Forelimb muscle (tissue), 1 donor: ENCODE measurements at places on chromosomes 3 and 15.

GRCh38 chr15:95948411-95948810 is 382.1 kb upstream of the NR2F2 start:
- no peak for DNase-seq

- peak; percentile 6 for DNase-seq
Measured at GRCh38 chr15:64542091-64542490, 81.7 kb downstream of the ZNF609 start.

- no peak for DNase-seq
Measured at GRCh38 chr3:149542375-149543312, 68.1 kb downstream of the TM4SF4 start.

DNA sequence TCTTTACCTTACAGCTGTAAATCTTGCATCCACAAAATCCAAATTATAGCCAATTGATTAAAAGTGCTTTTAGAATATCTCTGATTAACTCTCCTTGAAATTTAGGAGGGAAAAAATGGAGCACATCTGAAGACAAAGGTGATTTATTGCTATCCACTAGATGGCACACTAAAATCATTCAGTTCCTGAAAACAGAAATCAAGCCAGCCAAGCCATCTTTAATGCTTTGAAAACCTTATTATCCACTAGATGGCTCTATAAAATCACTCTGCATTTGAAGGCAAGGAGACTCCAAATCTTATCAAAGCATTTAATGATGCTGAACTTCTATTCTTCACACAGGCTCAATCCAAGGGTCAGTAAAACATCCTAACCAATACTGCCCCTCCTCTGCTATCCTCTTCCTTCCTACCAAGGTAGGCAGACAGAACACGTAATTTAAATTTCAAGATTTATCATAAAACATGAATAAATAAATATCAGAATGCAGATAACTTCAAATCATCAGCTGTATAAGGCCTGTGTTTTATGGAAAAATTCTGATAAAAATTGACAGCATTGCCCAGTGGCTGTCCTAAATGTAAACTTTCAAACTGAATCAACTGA is 48.4 kb downstream of the GOLIM4 start:
- peak; percentile 71 for DNase-seq

DNA sequence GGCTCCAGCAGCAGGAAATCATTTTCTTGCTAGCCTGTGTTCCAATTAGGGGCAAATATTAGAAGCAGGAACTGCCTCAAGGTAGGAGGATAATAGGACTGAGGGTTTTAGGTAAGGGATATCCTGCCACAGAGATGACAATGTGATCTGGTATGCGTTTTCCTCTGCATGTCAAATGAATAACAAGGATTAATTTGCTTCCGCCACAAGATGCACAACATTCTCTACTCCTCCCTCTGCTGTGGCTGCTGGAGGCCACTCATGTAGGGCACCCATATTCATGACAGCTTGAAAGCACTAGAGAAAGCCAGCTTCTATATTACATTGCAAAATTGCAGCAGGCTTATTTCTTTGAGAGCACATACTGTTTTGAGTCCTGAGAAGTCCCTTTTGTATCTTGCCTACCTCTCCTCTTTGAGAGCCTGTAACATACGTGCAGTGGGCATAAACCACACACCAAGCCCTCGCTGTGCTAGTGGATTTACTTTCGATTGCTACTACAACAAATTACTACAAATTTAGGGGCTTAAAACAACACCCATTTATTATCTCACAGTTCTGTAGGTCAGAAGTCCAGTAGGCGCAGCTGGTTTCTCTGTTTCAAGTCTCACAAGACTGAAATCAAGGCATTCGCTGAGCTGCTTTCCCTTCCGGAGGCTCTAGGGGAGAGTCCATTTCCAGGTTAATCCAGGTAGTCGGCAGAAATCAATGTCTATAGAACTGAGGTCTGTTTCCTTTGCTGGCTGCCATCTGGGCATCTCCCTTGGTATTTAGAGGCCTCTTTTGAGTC is 5.9 kb upstream of the CD47 start:
- no peak for DNase-seq

DNA sequence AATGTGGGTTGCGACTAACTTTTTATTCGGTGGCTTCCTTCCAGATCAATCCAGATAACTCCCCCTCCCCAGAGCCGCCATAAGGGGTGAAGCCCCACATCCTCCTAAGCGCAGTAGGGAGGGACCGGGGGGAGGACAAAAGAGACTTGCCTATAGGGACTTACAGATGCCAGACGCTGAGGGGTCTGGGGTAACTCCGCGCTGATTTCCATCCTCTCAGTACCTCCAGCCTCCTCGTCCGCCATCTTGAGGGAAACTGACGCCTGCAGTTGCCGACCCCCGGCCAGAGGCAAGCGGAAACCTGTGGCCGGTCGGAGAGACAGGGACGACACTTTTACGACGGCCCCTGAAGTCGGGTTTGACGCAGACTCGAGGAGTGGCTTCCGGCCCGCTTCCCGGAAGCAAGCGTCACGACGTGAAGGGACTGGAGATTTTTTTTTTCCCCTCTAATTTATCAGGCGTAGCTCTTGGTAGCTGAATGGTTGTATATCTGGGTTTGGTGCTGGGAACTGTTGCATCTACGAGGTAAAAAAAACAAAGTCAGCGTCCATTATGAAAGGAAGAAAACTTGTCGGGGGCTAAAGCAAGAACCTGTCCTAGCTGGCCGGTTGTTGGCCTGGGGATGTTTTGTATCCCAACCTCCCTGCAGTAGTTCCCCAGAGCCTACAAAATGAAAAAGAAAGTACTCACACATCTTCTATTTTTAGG is at the start of gene UBR1:
TSS of gene UBR1 (minus strand) at position 261 of the 708 bp plus-strand sequence. CDS start at position 245, 16 bp downstream.
- peak; percentile 93 for DNase-seq

- DNase-seq: no peak
Measured at GRCh38 chr15:101062471-101063171, 143.5 kb downstream of the LRRK1 start.

DNA sequence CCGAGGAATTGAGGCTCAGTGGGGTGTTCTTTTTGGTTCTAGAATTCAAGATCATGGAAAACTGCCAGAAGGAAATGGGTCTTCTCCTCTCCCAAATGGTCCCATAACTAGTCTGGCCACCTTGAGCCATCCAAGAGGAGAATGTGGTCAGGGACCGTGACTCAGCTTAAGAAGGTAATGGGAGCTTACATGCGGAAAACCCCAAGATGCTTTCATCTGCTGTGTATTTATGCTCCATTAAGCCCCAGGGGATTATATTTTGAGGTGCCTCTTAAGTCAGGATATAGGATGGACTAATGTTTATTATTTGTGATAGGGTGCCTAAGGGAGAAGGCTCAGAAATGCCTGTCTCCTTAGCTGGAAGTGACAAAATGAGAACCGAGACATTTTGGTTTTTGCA is 39.2 kb upstream of the DLG1 start:
- DNase-seq: no peak

GRCh38 chr3:188170461-188171459 is 16.8 kb downstream of the LPP start:
- no peak for DNase-seq

GRCh38 chr3:101833446-101833974 is 15.8 kb upstream of the NFKBIZ start:
- DNase-seq: no peak

- no peak for DNase-seq
Measured at GRCh38 chr3:31075876-31076275, 181.4 kb upstream of the GADL1 start.

DNA sequence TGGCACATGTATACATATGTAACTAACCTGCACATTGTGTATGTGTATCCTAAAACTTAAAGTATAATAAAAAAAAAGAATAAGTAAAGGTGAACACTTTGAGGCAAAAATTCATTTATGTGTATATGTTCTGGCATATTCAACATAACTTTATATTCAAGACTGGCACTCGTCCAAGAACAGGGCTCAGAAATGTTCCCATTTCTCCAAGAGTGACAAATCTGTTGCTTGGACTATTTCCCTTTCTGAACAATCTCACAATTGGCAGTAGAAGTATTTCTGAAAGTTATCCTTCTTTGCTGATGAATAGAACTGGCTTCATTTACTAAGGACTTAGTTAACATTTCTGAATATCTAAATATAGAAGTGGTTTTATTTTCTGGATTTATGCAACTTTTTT is 212.8 kb downstream of the ADAMTSL3 start:
- DNase-seq: no peak

DNA sequence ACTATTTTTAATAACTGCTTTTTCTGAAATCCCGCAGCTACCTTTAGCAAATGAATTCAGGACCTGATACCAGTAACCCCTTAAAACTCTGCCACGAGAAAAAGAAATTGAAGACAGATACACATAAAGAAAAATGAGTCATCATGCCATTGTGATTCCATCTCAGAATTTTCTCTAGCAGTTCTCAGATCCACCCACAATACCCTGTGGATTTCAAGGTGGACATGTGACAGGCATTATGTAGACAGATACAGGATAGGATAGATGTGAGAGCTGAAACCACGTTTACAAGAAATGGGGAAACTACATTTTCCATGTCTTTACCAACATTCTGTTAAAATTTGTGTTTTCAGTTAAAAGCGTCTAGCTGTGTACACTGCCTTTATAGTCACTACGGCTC is 291.9 kb upstream of the NR2F2 start:
- no peak for DNase-seq

- DNase-seq: no peak
Measured at GRCh38 chr15:90184786-90185704, 16.1 kb upstream of the SEMA4B start.

DNA sequence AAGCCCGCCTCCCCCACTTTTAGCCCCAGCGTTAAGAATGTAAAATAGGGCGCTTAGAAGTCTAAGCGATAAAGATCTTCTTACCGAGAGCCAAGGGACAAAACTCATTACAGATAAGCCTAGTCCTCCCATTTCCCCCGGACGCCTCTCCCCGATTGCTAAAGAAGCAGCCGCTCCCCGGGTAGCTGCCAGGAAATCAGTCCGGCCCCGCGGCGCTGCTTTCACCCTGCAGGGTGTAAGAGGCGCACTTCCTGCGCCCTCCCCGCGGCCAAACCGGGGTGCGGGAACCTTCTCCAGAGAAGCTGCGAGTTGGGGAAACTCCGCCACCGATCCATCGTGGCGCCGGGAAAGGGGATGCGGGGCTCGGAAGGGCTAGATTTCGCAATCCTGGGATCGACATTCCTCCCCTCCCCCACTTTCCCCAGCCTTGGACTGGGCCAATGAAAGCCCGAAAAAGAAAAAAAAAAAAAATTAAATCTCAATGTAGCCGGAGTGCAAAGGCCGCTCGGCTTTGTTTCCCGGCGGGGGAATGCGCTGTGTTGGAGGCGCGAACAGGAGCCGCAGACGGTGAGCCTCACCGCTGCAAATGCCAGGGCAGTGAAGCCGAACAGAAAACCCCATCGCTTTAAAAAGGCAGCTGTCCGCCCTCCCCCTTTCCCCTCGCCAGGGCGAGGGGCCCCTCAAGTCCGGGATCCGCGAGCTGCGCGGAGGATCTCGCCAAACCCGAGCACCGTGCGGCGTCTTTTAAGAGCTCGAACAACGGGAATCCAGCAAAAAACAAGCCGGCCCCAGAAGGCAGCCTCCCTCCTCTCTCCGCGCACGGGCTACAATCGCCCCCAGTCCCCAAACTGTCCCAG is 626 bp upstream of the PTPRG start:
- DNase-seq: peak; percentile 58

- DNase-seq: peak; percentile 48
Measured at GRCh38 chr15:83665480-83665879, 11.6 kb downstream of the ADAMTSL3 start.

DNA sequence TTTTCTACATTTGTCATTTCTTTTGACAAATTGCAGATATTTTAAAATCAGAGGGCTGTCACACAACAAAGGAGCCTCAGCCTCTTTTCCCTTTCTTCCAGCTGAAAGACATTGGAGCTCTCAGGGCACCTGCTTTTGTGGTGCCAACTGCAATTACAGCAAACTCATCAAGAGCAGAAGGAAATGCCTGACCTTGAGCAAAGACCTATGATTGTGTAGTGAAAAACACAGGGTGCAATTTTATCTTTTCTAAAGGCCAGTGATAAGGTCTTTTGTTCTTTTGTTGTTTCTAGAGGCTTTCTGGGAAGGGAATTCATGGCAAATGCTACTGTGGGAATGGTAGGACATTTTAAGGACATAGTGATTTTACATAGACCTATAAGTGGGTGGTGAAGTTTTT is 214.3 kb downstream of the OXSM start:
- no peak for DNase-seq

DNA sequence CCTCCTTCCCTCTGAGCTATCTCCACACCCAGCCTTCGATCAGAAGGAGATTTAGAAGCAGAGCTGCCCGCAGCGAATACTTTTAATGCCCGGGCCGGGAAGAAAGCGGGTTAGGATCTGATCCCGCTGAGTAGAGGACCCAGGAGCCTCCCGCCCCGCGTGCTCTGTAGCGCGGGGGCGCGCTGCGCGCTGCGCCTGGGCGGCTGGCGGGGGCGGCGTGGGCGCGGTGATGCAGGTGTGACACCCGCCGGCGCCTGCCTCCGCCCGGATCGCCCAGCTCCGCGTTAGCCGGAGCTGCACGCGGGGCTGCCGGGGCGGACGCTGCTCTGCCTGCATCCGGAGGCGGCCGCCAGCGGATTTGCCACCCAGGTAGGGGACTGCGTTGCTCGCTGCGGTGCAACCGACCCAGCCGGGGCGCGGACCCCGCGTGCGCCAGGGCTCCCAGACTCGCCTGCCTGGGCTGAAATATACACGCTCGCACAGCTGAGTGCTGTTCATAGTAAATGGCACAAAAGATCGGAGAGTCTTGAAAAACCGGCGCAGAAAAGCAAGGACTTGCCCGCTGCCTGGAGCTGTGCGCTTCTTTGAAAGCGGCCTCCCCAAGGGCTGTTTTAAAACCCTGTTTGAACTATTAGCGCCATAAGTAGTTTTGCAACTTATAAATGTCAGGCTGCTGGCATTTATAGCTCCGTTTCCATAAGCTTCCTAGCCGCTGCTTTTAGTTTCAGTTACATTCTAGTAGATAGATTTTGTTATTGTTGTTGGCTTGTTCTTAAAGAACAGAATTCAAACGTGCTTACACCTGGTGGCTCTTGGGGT is at the start of gene SV2B:
TSS of gene SV2B (plus strand) at position 263 of the 819 bp plus-strand sequence. CDS start 126,007 bp downstream, outside the sequence.
- DNase-seq: no peak

- DNase-seq: no peak
Measured at GRCh38 chr3:106089806-106090205, 221.0 kb upstream of the CBLB start.

DNA sequence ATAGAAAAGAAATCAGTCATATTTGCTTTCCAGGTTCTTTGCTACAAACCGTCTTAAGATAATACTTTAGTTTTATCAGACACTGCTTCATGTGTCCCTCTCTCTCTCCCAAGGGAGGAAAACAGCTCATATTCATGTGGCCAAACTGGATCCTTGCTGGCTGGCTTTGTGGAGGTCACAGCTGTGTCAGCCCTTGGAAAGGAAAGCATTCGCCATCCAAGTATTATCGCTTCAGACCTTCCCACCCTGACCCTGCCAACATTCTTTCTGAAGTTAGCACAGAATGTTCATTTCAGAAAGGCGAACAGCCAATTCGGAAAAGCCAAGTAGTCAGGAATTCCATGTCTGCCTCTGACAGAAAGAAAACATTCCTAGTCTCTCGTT is 213.6 kb downstream of the FEZF2 start:
- peak; percentile 13 for DNase-seq

GRCh38 chr15:72847033-72847432 is 63.5 kb upstream of the ADPGK start:
- no peak for DNase-seq

GRCh38 chr15:77430213-77430612 is 9.5 kb downstream of the HMG20A start:
- no peak for DNase-seq

GRCh38 chr3:19348941-19349564 is 200.7 kb downstream of the KCNH8 start:
- no peak for DNase-seq
